ENCODE measurements at places on chromosomes 4 and X.

GRCh38 chrX:47587906-47588735 lies 5.9 kb downstream of the TIMP1 start:
- DNase-seq = no peak

DNA sequence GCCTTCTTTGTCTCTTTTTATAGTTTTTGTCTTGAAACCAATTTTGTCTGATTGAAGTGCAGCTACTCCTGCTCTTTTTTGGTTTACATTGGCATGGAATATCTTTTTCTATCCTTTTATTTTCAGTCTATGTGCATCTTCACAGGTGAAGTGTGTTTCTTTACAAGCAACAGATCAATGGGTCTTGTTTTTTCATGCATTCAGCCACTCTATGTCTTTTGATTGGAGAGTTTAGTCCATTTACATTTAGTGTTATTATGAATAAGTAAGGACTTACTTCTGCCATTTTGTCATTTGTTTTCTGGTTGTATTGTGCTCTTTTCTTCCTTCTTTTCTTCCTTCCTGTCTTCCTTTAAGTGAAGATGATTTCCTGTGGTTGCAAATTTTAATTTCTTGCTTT lies 224.4 kb downstream of the SLC39A8 start:
- DNase-seq = no peak

DNA sequence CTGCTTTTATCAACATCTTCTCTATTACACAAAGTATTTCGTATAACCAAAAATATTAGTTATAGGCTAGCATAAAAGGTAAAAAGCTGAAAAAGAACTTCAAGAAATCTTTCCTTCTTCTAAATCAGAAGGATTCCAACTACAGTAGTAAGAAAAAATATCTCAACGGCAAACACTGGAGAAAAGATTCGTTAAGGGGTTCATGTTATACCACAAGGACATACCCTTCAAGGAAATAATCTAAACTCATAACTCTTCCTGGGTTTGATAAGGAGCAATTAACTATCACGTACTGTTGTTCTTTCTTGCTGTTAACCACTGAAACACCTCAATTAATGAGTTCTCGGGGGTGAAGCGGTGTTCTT lies 1.5 kb downstream of the SMIM14 start:
- DNase-seq = no peak

DNA sequence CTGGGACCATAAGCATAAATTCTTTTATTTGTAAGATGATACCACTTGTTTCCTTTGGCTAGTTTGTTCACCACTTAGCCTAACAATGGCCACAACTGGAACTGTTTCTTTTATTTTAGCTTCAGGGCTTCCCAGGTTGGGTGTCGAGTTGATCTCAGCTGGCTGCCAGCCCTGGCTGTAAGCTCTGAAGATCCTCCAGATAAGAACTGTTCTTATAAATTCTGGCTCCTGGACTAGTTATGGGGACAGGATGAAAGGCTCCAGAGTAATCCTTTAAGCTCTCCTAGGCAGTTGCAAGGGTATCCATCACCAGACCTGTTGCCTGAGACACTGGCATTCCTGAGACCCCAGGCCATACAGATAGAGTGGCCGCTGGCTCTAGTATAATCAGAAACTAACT lies 129.4 kb upstream of the ACSL4 start:
- no peak for DNase-seq

GRCh38 chr4:183297675-183298074 lies 22.4 kb downstream of the CLDN22 start:
- no peak for DNase-seq

DNA sequence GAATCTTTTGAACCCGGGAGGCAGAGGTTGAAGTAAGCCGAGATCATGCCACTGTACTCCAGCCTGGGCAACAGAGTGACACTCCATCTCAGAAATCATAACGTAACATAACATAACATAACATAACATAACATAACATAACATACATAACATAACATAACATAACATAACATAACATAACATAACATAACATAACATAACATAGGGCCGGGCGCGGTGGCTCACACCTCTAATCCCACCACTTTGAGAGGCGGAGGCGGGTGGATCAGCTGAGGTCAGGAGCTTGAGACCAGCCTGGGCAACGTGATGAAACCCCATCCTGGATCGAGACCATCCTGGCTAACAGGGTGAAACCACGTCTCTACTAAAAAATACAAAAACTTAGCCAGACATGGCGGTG lies 76.7 kb downstream of the NOCT start:
- no peak for DNase-seq

- no peak for DNase-seq
Measured at GRCh38 chrX:21975812-21976211, 35.3 kb downstream of the SMS start.

DNA sequence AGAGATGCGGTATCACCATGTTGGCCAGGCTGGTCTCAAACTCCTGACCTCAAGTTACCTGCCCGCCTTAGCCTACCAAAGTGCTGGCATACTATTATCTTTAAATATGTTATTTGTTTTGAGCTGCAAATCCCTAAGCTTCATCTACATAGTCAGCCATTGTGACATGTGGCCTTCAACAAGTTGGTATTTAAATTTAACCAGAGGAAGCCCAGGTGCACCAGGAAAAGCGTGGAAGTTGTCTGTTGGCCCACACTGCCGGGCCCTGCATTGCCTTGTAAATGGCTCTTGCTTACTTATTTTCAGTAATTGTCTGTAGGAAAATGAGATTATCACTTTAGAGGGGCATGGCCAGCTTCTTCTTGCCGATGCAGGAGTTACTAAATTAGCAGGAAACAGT lies 6.0 kb downstream of the WWC2 start:
- no peak for DNase-seq

GRCh38 chrX:136827026-136827425 lies 46.3 kb upstream of the ARHGEF6 start:
- no peak for DNase-seq

DNA sequence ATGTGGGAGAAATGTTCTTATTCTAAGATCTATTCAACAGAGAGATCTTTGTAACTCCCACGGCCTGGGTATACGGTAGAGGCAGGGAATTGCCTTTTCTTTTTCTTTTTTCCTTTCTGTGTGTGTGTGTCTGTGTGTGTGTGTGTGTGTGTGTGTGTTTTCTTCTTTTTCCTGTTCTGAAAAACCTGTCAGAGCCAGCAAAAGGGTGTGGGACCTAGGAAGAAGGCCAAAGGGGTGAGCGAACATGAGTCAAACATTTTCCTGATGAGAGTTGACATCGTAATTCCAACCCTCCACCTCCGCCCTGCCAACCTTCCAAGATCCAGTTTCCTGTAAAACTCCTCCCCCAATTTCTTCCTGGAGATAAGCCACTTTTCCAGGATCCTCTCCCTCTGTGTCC lies 2.8 kb upstream of the CHIC2 start:
- DNase-seq = peak; percentile 88

DNA sequence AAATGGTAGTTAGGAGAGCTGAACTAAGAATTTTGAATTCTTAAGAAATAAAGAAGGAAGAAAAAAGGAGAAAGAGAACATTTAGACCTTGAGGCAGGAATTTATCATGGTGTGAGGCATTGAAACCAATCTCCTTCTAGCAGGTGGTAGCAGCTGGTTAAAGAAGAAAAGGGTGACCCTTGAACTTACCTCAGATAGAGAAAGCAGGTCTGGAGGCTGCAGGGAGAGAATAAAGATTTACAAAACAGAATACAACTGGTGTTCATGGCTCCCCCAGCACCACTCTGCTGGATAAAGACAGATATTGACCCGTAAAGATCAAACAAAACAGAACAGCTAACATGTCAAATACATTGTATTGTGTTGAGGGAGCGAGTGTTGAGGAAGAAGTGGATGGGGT lies 56.0 kb downstream of the NCAPG start:
- DNase-seq = no peak

DNA sequence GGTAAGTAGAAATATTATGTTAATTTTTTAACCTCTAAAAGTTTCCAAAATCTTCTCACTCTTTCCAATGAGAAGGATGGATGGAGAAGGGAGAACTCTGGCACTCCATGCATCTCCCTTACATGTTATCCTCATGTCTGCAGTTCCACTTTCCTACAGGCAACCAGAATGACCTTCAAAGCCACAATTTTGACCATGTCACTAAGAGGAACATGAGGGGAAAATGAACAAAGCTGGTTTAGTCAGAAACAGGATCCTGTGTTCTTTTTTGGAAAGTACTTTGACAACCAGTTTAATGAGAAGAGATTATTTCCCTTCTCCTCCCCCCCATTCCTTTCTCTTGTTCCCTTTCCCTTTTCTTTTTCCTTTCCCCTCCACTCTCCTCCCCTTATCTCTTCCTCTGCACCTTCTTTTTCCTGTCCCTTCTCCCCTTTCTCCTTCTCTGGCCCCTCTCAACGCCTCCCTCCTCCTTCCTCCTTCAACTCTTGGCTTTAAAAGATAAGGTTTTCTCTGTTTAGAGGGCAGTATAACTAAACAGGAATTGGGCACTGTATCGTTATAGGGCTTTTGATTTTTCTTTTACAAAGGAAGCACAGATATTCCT lies 42.5 kb downstream of the DTHD1 start:
- no peak for DNase-seq

DNA sequence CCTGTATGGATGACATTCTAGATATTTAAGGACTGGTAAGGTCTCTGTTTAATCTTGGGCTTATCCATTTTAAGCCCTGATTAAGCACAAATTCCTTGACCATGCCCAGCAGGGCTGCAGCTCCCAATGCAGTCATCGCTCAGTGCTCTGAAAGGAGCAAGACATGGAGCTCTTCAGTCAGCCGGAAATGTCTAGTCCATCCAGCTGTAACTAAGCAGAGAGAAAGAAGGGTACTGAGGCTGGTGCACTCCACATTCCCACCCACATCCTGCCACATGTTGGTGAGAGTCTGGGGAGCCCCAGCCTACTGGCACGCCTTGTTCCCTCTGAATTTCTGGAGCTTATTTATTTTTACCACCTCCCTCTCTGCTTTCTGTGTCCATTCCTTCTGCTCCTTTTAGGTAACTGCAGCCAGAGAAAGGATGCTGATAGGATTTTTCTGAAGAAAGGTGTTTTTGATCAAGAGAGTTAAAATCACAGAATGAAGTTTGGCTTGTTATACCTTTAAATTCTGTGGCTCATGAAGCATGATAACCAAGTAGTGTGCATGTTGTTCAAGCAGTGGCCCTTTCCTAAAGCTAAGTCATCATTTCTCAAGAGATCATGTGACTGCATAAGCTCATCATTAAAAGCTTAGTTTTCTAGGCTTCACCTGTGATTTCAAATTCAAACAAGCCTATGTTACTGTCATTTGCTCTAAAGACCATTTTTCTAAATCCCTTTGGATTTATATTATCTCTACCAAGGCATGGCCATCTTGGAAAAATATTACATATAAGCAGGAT lies 74.0 kb downstream of the GALNT7 start:
- no peak for DNase-seq

DNA sequence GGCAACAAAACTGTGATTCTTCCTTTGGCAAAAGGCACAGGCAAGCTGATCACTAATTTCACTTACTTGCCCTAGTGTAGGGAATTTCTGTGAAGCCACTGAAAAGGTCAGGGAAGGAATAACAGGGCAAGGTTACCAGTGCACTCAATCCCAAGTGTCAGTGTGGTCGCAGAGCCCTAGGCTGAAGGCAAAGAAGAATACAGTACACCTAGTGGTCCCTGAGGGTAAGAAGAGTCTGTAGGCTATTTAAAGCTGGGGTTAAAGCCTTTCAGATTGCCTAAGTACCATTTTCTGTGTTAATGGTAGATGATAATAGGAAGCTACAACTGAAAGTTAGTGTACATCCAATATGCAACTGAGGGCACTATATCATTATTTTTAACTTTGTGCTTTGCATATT lies 173.6 kb upstream of the NRK start:
- no peak for DNase-seq

DNA sequence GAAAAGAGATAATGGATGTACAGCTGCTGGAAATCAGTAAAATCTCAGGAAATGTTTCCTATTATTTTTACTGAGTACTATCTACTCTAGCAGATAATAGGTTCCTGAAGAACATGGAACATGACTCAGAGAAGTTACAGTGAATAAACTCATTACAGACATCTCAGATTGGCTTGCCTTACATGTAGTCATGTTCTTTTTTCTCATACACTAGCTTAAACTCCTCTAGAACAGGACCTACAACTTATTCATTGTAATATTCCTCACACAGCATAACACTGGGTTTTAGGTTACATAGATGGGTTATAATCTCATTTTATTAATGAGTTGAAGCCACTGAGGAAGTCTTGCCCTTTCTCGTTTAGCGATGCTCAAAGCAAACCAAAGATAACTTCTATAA lies 86.9 kb upstream of the BMP2K start:
- DNase-seq = no peak

- DNase-seq = peak; percentile 49
Measured at GRCh38 chr4:33184657-33185290, 2464.6 kb downstream of the PCDH7 start.

GRCh38 chr4:22090661-22091351 lies 142.2 kb upstream of the KCNIP4 start:
- DNase-seq = no peak

DNA sequence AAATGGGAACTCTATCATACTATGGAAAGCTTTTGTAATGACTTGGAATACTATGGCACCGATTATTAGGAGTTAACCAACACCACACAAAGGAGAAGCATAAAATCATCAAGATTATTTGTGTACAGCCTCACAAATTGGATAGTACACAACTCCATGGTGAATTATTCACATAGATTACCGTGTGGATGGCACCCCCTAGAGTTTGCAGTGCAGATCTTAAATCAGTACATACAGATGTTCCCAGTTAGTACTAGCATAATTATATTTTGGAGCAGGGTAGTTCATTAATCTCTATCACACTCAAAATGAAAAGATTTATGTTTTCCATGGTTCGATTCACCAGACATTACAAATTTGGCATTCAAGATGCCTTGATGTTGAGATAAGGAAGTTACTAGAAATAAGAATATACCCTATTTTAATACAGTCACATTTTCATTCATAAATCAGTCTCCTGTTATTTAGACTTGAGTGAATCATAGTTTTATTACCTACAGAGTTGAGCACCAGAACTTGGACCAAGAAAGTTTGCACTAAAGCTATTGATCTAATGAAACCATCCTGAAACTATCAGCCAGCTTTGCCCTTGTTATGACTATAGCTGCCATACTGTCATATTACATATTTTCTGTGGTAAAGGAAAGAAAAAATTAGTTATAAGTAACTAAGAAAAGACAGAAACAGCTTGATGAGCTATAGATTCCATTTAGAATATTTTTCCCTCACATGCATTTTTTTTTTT lies 531.8 kb downstream of the GLUD2 start:
- peak; percentile 0 for DNase-seq

- DNase-seq = no peak
Measured at GRCh38 chr4:118718511-118719170, 33.4 kb downstream of the METTL14 start.

- DNase-seq = no peak
Measured at GRCh38 chr4:152693871-152694270, 14.1 kb upstream of the TMEM154 start.

DNA sequence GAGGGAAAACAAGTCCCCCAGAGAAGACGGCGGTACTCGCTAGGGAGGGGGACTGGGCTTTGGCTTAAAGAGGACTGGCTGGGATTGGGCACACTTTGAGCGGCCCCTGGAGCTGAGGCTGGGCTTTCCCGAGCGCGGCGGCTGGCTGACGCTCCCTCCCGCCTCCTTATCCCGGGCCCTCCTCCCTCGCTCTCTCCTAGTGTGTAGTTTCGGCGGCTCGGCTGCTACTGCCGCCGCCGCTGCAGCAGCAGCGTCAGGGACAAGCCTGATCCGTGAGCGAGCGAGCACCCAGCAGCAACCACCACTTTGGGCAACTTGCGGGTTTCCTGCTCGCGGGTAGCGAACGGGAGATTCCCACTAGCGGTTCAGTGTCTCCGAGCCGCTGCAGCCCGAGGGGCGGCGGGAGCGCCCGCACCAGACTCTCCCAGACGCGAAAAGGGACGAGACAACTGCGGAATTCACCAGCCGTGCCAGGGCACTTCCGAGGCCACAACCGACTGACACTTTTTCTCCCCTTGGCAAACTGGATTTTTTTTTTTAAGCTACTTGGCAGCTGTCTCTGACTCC lies 632 bp upstream of the PCDH7 start:
- peak; percentile 54 for DNase-seq
